Activated naive CD4-positive, alpha-beta T cell (primary cell): ENCODE measurements at places on chromosomes 12 and 14.

GRCh38 chr12:18752280-18752920 lies 14.5 kb downstream of the CAPZA3 start:
- no peak for DNase-seq

GRCh38 chr12:64744422-64745258 lies 14.6 kb downstream of the GNS start:
- no peak for DNase-seq

- DNase-seq = no peak
Observed at GRCh38 chr12:41653386-41654326, 465.5 kb downstream of the PDZRN4 start.

GRCh38 chr14:90658541-90658967 lies 157.7 kb downstream of the TTC7B start:
- no peak for DNase-seq

GRCh38 chr12:65657635-65658034 lies 166.6 kb upstream of the HMGA2 start:
- DNase-seq = no peak
